ENCODE measurements at places on chromosomes 5 and 9. TPM values are rescaled to one million over a fixed set of nuclear protein-coding genes. Genes with fewer than 3 reads are reported as not detected.

TTC23L gene
- total RNA-seq = 0.94 TPM

SLC36A3 gene
- total RNA-seq = not detected

TEX48 gene
- not detected for total RNA-seq

DCTN4 gene
- total RNA-seq = 44.1 TPM

GFI1B gene
- 0.39 TPM for total RNA-seq

LHX6 gene
- 0.60 TPM for total RNA-seq

NR4A3 gene
- total RNA-seq = 0.47 TPM

NDST1 gene
- 0.81 TPM for total RNA-seq

GAPVD1 gene
- 77.6 TPM for total RNA-seq

PAEP gene
- total RNA-seq = not detected

COL5A1 gene
- 0.26 TPM for total RNA-seq

TMEM232 gene
- 1.4 TPM for total RNA-seq

ADGRV1 gene
- 0.08 TPM for total RNA-seq

PCDHB2 gene
- total RNA-seq = not detected

TSSK1B gene
- not detected for total RNA-seq

UIMC1 gene
- 70.0 TPM for total RNA-seq

IFNA21 gene
- not detected for total RNA-seq

GABRA1 gene
- total RNA-seq = not detected

SLCO6A1 gene
- not detected for total RNA-seq

AIF1L gene
- total RNA-seq = not detected

LEAP2 gene
- 4.7 TPM for total RNA-seq

SLC34A1 gene
- total RNA-seq = 0.25 TPM

FST gene
- 0.96 TPM for total RNA-seq

DMRT3 gene
- total RNA-seq = not detected

CDH6 gene
- not detected for total RNA-seq

PCDHGB6 gene
- 0.30 TPM for total RNA-seq

GLRA1 gene
- total RNA-seq = not detected

SPATA31C1 gene
- total RNA-seq = not detected

SLC2A6 gene
- 8.4 TPM for total RNA-seq

DOCK8 gene
- total RNA-seq = 195 TPM

C8G gene
- 0.99 TPM for total RNA-seq

STK32A gene
- not detected for total RNA-seq

ANXA2R gene
- 65.9 TPM for total RNA-seq

MARCHF3 gene
- total RNA-seq = 12.3 TPM

FGF1 gene
- total RNA-seq = not detected

MAP1B gene
- total RNA-seq = not detected

GNA14 gene
- total RNA-seq = not detected

RNF183 gene
- not detected for total RNA-seq

WWC1 gene
- not detected for total RNA-seq

RAPGEF6 gene
- total RNA-seq = 131 TPM

SAXO1 gene
- 0.38 TPM for total RNA-seq

FOXD4L5 gene
- 0.63 TPM for total RNA-seq

EPB41L4B gene
- total RNA-seq = not detected

All from naive thymus-derived CD8-positive, alpha-beta T cell (primary cell).